ENCODE measurements at places on chromosomes 1 and 21. TPM values are rescaled to one million over a fixed set of nuclear protein-coding genes. Genes with fewer than 3 reads are reported as not detected.

GRCh38 chr1:78176448-78176847 lies 130.7 kb downstream of the GIPC2 start:
- DNase-seq: no peak

DNA sequence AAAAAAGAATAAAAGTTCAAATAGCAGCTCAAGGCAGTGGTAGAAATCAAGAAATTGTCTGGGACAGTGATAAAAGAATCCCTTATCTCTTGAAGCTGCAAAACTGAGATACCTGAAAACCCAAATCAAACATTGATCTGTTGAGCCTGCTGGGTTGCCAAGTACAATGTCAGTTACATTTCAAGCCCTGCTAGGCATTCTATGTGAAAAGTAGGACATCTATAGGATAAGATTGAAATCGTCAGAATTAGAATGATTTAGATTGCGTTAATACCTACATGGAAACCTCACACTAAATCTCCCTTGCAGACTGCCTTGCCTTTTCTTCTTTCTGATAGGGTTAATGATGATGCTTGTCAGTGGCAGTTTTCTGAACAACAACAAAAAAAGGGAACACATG lies 1684.4 kb upstream of the B3GALT2 start:
- no peak for DNase-seq

Gene SUSD4
- total RNA-seq: 0.81 TPM

DNA sequence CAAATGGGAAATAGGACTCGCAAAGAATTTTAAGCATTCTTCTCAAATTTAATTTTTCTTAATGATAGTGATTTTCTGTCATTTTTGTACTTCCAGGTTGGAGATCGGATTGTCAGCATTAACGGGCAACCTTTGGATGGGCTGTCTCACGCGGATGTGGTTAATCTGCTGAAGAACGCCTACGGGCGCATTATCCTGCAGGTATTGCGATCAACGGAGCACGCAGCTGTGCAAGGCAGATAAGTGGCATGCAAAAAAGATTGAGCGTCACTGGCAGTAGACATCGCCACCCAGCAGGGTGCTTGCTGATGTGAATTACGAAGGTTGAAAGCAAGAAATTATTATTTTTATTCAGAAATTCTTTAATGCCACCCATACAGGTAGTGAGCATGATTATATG lies 65.9 kb upstream of the L1TD1 start:
- DNase-seq: no peak

DNA sequence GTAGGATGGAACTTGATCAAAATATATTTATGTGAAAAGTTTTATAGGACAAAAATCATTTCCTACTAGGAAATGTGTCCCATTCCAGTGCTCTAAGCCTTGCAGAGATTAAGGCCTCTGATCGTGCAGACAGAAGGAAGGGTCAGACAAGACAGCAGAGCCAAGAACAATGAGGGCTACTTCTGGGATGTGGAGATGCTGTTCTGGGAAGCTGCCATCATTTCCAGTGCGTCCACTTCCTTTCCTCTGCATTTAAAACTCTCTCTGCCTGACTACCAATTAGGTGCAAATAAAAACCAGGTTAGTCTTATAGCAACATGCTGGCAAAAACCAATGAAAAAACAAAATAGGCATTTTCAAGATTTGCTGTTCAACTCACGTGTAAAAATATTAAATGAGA lies 36.1 kb downstream of the BEND5 start:
- no peak for DNase-seq

Gene TGFB2
- total RNA-seq: 15.5 TPM

- no peak for DNase-seq
These were observed 980 bp upstream of the CLDN19 start for GRCh38 chr1:42740851-42741580.

Gene NES
- total RNA-seq: 47.9 TPM

GRCh38 chr1:169899519-169900217 lies 6.0 kb upstream of the SCYL3 start:
- DNase-seq: no peak

Gene GBP7
- not detected for total RNA-seq

Gene JTB
- 84.8 TPM for total RNA-seq

- DNase-seq: peak; percentile 55
These were observed 663 bp downstream of the CAMTA1 start for GRCh38 chr1:6785728-6786505.

- no peak for DNase-seq
These were observed 19.6 kb upstream of the RAP1A start for GRCh38 chr1:111599781-111600693.

DNA sequence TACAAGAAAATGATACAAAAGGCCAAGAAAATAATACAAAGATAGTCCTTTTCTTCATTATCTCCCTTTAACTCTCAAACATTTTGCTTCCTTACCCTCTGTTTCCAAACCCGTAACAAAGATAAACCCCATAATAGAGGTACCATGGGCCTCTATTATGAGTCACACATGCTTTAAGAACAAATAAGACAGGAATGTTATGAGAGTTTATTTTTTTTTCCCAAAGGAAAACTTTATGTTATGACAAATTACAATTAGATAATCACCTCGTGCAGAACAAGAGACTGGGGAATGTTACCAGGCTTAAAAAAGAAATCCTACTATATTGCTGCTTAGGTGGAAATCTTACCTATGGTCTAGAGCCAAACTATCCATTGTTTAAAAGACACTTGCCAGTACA lies 272.0 kb downstream of the BRINP3 start:
- DNase-seq: no peak

Gene SLC45A1
- total RNA-seq: 5.4 TPM

Gene LRRC71
- total RNA-seq: 0.42 TPM

Gene TMEM269
- total RNA-seq: 0.13 TPM

DNA sequence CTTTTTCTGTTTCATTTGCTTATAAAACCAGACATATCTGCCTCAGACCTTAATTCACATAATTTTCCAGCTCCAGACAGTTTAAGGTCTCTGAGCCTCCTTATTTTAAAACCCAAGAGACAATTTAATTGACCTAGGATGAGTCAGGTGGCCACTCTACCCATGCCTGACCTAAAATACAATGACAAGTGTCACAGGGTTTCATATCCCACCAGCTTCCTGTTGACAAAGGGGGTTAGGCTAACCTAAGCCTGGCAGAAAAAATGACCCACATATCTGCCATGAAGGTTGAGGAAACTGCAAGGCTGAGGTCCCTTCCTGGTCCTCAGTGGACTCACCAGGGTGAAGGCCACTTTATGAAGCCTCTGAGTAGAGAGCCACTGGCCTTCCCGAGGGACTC lies 52.3 kb downstream of the OPTC start:
- DNase-seq: no peak

DNA sequence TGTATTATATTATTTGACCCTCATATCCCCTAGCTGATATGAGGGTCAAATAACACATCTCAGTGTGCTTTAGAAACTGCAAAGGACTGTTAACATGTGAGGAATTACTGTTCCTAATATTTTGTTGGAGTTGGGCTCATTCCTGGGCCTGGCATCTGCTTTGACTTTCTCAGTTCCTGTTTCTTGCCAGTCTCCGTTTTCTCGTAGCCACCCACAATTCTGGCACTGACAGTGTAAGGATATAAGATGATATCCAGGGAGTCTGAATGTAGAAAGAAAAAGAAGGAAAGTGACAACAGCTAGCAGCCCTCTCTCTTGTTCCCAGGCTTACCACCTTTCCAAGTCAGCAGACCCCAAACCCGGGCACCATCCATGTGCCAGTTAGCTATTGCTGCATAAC lies 54.4 kb upstream of the SCMH1 start:
- DNase-seq: no peak

Gene VHLL
- total RNA-seq: not detected

GRCh38 chr1:86150553-86151055 lies 6.0 kb downstream of the COL24A1 start:
- no peak for DNase-seq

GRCh38 chr1:204584699-204585372 lies 68.6 kb downstream of the MDM4 start:
- DNase-seq: no peak

All from aorta (tissue), 5 donors.